ENCODE measurements at places on chromosomes 7 and 10.

GRCh38 chr7:36942955-36943354 lies 218.7 kb upstream of the AOAH start:
- DNase-seq: no peak

- DNase-seq: no peak
These were observed 19.3 kb downstream of the ACBD7 start for GRCh38 chr10:15069230-15069629.

DNA sequence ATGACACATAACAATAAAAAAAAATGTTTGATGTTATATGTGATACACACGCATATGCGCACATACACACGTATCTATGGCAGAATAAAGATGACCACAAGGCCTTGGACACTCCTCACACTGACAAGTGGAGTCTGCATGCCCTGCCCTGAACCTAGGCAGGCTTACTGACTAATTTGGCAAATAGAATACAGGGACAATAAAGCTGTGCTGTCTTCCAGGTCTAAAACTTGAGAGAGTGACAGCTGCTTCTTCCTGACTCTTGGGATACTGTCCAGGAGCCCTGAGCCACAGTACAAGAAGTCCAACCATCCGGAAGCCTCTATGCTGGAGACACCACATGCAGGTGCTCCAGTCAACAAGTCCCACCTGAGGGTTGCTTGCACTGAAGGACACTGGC lies 20.3 kb downstream of the PARD3 start:
- DNase-seq: no peak

GRCh38 chr7:44967571-44968446 lies 11.0 kb downstream of the MYO1G start:
- DNase-seq: no peak

DNA sequence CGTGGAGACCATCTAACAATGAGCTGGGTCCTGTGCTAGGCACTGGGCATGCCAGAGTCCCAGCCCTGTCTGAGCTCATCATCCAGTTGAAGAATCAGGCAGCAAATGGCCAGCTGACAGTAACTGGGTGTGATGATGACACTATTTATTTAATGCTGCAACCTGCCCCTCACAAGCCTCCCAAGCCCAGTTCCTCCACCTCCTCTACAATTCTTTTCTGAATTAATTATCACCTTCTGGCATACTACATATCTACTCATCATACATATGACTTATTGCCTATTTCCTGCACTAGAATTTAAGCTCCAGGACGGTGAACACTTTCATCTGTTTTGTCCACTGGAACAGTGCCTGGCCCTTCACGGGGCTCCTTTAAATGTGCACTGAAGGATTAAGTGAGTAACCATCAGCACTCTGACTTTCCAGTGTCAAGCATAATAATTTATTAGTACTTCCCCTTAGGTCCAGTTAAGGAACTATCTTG lies 96.7 kb upstream of the LAMB4 start:
- DNase-seq: no peak

- no peak for DNase-seq
These were observed 14.9 kb downstream of the TMEM273 start for GRCh38 chr10:49173201-49173772.

DNA sequence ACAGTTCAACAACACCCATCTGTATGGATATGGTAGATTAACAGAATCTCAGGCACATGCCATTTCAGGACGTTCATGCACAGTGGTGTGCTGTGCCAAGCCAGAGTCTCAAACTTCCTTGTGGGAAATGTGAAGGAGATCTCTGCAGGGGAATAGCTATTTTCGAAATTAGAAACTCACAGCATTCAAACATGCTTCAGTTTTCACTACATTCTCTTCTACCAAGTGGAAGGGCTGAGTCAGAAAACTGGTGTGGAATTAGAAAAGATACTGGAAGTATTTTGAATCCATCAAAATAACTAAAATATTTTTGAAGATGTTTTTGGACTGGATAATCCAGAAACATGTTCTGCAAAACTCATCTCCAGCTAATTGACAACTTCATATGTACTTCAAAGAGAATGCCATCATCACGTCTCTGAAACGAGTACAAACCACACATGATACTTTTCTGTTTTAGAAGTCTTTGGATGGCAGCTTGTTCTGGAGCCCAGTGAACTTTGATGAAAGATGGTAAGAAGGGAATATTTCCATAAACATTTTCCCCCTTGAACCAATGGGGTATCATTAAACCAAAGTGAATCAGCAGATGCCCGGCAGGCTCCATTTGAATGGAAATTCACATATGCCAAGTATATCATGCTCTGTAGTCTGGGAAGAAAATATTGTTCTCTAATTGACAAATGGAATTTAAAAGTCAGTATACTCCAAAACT lies 616.3 kb upstream of the IGFBP3 start:
- no peak for DNase-seq

- DNase-seq: no peak
These were observed 35.2 kb downstream of the SGCE start for GRCh38 chr7:94620703-94621118.

- DNase-seq: no peak
These were observed 326.7 kb downstream of the CRPPA start for GRCh38 chr7:16094651-16095050.

GRCh38 chr10:119358152-119358512 lies 150.8 kb downstream of the GRK5 start:
- no peak for DNase-seq

GRCh38 chr7:17069146-17069545 lies 187.4 kb upstream of the AGR3 start:
- no peak for DNase-seq

GRCh38 chr10:127492607-127493250 lies 56.4 kb upstream of the NPS start:
- DNase-seq: no peak

GRCh38 chr10:96756111-96756903 lies 36.0 kb upstream of the PIK3AP1 start:
- no peak for DNase-seq

GRCh38 chr7:35576031-35576573 lies 118.8 kb downstream of the HERPUD2 start:
- no peak for DNase-seq

GRCh38 chr7:1322240-1323110 lies 89.8 kb downstream of the UNCX start:
- DNase-seq: no peak

DNA sequence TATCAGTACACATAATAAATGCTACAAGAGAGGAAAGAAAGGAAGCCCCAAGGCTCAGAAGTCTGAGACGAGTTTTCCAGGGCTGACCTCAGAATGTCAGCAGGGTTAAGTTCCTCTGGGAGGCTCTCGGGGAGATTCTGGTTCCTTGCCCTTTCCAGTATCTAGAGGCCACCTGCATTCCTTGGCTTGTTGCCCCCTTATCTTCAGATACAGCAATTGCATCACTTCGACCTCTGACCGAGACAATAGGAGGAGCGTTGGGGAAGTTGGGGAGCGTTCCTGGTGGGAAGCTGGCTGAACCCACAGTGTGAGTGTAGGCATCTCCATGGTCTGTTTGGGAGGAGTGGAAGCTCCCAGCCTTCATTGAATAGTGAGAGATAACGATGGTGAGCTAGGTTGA lies 72.0 kb upstream of the MTPN start:
- no peak for DNase-seq

GRCh38 chr10:120969219-120969645 lies 118.1 kb downstream of the WDR11 start:
- DNase-seq: no peak

GRCh38 chr7:15341817-15342216 lies 220.0 kb downstream of the AGMO start:
- no peak for DNase-seq

DNA sequence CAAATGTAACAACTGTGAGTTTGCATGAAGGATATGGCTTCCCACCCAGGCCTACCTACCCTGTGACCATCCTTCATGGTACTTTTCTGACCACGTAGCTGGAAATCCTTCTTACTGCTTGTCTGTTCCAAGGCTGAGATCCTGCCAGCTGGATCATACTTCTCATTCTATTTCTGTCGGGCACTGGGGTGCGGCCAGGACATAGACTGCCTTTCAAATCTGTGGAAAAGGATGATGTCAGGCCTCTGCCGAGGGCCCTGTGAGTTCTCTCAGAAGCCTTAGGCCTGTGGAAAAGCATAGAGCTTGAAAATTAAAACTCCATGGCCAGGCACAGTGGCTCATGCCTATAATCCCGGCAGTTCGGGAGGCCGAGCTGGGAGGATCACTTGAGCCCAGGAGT lies 10.0 kb downstream of the VWC2 start:
- no peak for DNase-seq

GRCh38 chr7:123305840-123306375 lies 106.1 kb upstream of the SLC13A1 start:
- no peak for DNase-seq

- DNase-seq: no peak
These were observed 7.1 kb downstream of the ZSCAN25 start for GRCh38 chr7:99623702-99624447.

DNA sequence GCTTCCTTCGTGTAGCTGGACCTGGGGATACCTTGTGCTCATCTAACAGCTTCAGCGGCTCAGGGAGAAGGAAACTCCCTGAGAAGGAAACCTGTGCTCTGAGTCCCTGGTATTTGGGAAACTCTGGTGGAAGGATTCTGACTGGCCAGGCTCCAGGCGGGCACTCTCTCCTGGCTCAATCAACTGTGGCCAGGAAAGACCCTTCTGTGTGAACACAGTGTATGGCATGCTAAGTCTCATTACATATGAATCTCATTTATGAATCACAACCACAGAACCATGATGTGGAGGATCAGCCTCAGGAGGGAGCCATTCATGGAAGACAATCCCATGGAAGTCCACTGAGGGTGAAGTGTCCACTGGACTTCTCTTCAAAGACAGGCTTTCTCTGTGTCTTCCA lies 20.9 kb downstream of the NPS start:
- DNase-seq: no peak

GRCh38 chr7:42170724-42171123 lies 66.3 kb downstream of the GLI3 start:
- DNase-seq: no peak

DNA sequence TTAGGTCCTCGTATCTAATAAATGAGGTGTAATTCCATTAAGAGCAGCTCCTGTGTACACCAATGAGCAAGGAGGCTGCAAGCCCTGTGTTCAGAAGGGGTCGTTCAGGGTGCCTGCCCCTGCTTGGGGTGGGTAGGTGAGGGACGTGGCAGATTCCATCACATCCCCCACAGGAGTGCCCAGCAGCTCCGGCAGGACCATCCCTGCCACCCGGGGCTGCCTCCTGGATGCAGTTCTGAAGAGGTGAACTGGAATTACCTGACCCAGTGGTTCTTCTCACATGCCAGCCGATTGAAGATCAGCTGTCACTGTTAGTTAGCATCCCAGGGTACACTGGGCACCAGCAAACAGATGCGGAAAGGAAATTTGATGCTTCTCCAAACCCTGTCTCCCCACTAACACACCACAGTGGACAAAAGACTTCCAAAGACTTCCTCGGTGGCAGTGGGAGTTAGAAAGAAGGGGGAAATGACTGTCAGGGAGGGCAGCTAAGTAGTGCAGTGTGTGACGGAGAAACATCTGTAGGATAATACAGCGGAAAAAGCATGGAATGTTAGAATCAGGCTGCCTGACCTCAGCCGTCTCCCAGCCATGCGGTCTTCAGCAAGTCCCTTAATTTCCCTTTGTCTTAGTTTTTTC lies 313.6 kb upstream of the ZMIZ1 start:
- no peak for DNase-seq

- no peak for DNase-seq
These were observed 524.6 kb downstream of the LRMDA start for GRCh38 chr10:75955973-75956502.

GRCh38 chr7:128963327-128963757 lies 25.6 kb downstream of the IRF5 start:
- DNase-seq: no peak

- no peak for DNase-seq
These were observed 27.0 kb downstream of the CFAP46 start for GRCh38 chr10:132915411-132915810.

DNA sequence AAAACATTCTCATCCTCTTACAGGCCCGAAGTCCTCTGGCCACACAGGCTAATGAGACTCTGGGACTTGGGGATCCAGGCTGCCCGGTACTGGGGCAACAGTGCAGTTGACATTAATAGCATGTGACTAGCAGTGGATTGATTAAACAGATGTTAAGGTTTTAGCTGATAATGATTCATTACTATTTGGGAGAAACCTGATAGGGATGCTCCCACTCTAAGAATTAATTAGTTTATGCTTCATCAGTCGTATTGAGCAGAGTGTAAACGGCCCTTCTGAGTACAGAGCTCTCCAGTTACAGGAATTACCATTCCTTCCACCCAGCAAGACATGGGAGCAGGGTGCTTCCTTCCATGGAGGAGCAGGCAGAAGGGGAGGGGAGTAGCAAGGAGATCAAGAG lies 82.7 kb downstream of the RPS24 start:
- no peak for DNase-seq

GRCh38 chr10:74913377-74913979 lies 87.1 kb downstream of the KAT6B start:
- DNase-seq: no peak

GRCh38 chr10:129364949-129365348 lies 102.1 kb upstream of the MGMT start:
- DNase-seq: no peak

- no peak for DNase-seq
These were observed 868 bp upstream of the PDCD4 start for GRCh38 chr10:110870823-110871297.

DNA sequence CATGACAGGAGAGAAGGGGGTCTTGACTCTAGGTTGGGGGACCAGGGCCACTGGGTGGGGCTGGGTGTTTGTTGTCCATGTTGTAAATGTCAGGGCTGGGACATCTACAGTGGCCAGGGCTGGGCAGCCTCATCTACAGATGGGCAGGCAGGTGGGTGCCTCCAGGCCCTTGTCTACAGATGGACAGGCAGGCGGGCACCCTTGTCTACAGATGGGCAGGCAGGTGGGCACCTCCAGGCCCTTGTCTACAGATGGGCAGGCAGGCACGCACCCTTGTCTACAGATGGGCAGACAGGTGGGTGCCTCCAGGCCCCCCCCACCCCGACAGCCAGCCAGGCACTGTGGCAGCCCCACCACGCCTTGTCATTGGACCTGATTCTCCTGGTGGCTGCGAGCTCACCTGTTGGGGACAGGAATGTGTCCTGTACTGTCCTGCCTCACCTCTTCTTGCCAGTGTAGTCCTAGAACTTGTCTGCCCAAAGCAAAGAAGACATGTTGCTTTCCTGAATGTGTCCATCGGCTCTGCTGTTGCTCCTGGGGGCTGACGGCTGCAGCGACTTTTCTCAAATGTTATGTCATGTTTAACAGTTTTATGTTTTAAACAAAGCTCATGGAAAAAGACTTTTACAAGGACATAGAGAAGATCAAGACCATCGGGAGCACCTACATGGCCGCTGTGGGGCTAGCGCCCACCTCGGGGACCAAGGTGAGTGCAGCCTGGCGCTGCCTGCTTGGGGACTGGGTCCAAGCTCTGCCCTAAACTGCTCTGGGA lies 129.9 kb downstream of the ADCY1 start:
- no peak for DNase-seq

GRCh38 chr10:120511165-120511564 lies 54.1 kb downstream of the PLPP4 start:
- no peak for DNase-seq

- no peak for DNase-seq
These were observed 11.0 kb upstream of the CCDC126 start for GRCh38 chr7:23586159-23586558.
